WTC11 (cell line): ENCODE measurements at places on chromosomes 7 and 10. TPM values are rescaled to one million over a fixed set of nuclear protein-coding genes. Genes with fewer than 3 reads are reported as not detected.

GRCh38 chr7:12970626-12971025, 283.2 kb downstream of the ARL4A start:
- no peak for DNase-seq

The DOCK4 gene
- total RNA-seq = 13.3 to 20.4 TPM (median 15.2 TPM) in 3 replicates

DNA sequence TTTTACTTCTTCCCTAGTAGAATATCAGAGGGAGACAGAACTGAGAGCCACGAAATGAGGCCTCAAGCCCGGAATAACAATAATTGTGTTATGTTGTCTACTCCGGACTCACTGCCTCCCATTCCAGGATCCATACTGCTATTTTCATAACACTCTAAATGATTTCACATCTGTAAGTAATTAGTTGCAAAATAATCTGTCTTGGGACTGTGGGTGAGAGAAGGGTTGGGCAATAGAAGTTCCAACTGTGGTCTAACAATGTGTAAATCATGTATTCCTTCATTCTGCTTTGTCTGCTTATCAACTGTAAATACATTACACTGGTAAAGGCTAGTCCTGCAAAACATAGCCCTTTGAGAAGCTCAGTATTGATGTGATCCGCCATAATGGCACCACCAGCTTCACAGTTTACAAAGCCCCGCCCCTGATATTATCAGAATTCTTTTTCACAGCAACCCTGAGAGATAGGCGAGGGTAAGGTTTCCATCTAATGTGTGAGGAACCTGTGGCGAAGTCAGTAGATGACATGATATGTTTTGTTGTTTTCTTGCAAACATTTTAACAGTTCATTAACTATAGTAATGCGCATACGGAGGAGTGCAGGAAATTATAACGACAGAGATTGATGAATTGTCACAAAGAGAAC, 265.7 kb upstream of the BMPER start:
- DNase-seq = no peak

The TMEM273 gene
- total RNA-seq = 0.09 to 0.39 TPM (median 0.27 TPM) in 3 replicates

DNA sequence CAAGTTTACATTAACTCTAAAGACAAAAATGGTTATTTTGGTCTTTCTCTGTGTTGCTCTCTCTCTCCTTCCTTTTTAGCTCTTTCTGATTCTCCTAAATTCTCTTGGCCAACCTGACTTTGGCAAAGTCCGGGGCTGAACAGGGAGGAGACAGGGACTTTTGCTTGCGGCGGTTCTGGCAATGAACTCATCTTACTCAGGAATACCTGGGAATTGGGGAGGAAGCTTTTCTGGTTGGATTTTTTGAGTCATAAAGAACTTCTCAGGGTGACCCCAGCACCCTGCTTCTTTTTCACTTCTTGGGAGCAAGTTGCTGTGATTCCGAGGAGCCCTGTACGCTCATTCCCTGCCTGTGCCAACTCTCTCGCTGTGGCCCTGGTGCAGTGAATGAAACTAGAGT, 16.0 kb downstream of the GATA3 start:
- DNase-seq = no peak

The ATP6V0E2 gene
- 22.7 to 26.2 TPM (median 24.8 TPM) in 3 replicates for total RNA-seq

The SYT15B gene
- total RNA-seq = 0.18 to 0.32 TPM (median 0.28 TPM) in 3 replicates

DNA sequence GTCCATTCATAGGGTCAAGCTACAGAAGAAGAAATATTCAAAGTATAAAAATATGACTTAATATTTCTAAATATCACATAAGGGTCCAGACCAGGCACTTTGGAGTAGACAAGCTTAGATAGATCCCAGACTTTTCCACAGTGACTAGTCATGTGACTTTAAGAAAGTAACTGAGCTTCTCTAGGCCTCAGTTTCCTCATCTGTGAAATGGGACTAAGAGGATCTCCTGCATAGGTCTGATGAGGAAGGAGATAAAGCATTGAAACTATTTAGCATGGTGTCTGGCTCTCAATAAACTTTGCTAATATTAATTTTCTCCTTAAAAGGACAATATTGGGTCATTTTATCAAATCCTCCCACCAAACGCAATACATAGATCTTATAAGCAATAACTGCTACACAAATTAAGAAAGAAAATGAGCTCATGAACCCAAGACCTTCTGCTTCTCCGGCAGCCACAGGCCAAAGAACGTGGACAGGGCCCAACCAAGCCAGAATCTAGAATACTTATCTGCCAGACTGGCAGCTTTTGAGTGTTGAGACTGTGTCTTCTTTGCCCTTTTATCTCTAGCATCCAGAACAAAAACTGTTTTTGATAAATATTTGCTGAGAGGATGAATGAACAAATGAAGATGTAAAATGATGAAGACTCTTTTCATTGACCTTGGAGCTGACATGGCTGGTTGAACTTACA, 1.6 kb upstream of the TARP start:
- no peak for DNase-seq

GRCh38 chr7:37341033-37341630, 107.5 kb downstream of the ELMO1 start:
- DNase-seq = no peak

DNA sequence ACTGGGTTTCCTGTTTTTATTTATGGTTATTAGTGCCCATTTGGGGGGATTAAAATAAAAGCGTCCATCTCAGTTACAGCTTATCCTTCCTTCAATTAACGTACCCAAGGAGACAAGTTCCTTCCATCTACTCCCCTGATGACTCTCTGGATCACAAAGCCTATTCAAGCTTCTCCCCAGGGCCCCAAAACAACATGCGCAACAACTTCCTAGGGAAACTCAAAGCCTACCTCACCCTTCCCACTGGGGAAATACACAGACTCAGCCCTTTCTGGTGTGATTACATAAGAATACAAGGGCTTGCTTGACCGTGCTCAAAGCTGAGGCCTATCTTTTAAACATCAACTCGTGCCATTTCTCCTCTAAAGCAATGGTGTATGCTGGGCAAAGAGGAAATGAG, 112.4 kb downstream of the CDK6 start:
- DNase-seq = peak; percentile 25

GRCh38 chr10:127715782-127716378, 21.1 kb upstream of the FOXI2 start:
- DNase-seq = no peak

- no peak for DNase-seq
These were observed 85.0 kb downstream of the TMEM106B start for GRCh38 chr7:12296051-12296570.

The DLG5 gene
- 58.1 to 65.5 TPM (median 59.1 TPM) in 3 replicates for total RNA-seq

DNA sequence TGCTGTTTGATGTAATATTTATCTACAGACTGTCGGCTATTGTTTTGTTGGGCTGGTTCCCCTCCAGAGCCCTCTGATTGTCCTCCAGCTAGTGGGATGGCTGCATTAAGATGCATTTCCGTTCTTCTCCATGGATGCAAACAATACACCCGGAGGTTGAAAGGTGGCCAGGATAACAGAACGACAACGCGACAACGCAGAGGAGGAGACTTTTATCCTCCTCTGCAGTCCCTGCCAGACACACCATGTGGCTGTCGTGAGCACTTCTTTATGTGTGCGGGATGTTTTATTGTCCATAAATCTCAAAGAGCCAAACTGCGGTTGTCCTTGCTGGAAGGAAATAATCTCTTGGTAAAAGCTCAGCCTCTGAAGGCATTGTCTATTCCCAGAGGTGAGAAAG, 39.1 kb upstream of the TCERG1L start:
- DNase-seq = no peak

The PKD1L1 gene
- 0.07 to 0.16 TPM (median 0.09 TPM) in 3 replicates for total RNA-seq

DNA sequence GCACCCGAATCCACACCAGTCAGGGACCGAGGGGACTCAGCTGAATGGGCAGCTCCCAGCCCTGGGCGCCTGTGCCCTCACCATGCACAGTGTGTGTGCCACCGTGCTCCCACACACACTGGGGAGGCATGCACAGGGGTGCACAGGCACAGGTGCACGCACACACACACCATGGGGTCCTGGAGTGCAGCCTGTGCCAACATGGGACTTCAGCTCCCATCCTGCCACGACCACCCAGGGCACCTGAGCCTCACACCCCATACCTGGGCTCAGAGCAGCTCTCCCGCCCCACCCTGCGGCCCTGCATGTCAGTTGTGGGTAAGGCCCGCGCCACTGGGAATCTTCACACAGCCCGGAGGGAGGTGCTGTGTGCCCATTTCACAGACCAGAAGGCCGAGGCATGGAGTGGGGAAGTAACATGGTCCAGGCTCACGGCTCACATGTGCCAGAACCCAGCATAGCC, 8.0 kb downstream of the ELFN1 start:
- DNase-seq = no peak

DNA sequence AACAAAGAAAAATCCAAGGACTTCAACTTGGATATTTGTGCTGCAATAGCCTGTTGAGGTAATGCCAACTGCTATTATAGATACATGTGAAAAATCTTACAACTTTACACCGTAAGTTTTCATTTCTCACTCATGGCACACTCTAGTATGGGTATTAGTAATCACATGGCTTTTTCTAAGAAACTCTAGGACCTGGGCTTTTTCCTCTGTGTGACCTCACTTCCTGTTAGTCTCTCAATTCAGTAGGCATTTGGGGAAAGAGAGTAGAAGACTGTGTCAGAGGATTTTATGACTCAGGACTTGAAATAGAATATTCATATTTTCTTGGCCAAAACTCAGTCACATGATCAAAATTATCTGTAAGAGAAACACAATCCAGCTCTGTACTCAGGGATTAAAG, 1049.9 kb downstream of the REEP3 start:
- no peak for DNase-seq

GRCh38 chr7:18103436-18104218, 76.0 kb upstream of the PRPS1L1 start:
- no peak for DNase-seq

- DNase-seq = no peak
These were observed 2.0 kb upstream of the HOXA3 start for GRCh38 chr7:27154369-27154768.

The HOXA10 gene
- 0.07 TPM in 1 of 3 replicates, not detected in the others for total RNA-seq

The THSD7A gene
- 0.66 to 1.1 TPM (median 0.68 TPM) in 3 replicates for total RNA-seq

DNA sequence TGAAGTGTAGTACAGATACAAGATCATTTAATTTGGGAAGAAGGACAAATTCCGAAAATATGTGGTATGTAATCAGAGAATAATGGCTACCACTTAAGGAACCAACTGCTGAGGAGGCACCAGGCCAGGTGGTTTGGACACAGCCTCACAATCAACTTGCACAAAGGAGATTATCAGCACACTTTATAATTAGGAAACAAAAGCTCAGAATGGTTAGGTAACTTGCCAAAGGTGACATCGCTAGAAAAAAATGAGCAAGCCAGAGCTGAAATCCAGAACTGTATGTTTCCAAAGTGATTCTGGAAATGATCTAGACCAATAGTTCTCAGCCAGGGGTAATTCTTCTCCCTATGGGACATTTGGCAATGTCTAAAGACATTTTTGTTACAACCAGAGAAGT, 36.6 kb downstream of the ERCC6 start:
- no peak for DNase-seq

- no peak for DNase-seq
These were observed 25.0 kb downstream of the EGFR start for GRCh38 chr7:55043691-55044370.

GRCh38 chr10:125448596-125448995, 234.4 kb downstream of the TEX36 start:
- peak; percentile 83 for DNase-seq

The LRRD1 gene
- total RNA-seq = not detected in 3 replicates

The MEIG1 gene
- total RNA-seq = not detected in 3 replicates

The NEBL gene
- total RNA-seq = 8.9 to 10.5 TPM (median 9.7 TPM) in 3 replicates

DNA sequence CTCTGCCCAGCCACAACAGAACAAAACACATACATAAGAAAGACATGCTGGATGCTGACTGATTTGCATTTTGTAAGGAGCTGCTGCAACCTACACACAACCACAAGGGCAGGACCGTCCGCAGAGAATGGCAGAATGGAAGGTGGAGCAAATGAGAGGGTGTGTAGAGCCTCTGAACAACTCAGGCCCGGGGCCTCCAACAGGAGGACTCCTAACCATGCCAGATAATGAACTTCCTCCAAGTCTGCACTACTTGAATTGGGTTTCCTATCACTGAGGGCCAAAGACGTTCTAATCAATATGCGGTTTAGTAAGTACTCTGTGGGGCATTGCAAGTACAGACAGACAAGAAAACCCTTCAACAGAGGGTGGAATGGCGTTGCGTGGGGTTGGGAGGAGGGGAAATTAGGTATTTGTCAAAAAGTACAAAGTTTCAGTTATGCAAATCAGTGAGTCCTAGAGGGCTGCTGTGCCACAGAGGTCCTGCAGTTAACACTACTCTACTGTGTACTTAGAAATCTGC, 14.6 kb downstream of the VOPP1 start:
- DNase-seq = peak; percentile 43

The FLNC gene
- 6.3 to 8.0 TPM (median 6.8 TPM) in 3 replicates for total RNA-seq

GRCh38 chr7:134174795-134175261, 47.7 kb downstream of the LRGUK start:
- DNase-seq = no peak

- DNase-seq = no peak
These were observed 54.5 kb downstream of the ORC5 start for GRCh38 chr7:104153287-104153686.

GRCh38 chr7:1520539-1521234, 9.8 kb upstream of the MAFK start:
- DNase-seq = no peak

- DNase-seq = peak; percentile 12
These were observed 114.9 kb downstream of the HDAC9 start for GRCh38 chr7:18610331-18610948.
